Activated CD4-positive, alpha-beta T cell treated with anti-CD3 and anti-CD28 coated beads for 4 hours (primary cell): ENCODE measurements at places on chromosomes 5 and 9.

- DNase-seq: peak; percentile 32
Measured at GRCh38 chr5:140042643-140043507, at the start of gene NRG2. TSS of gene NRG2 (minus strand) at chr5:140043299.

- DNase-seq: no peak
Measured at GRCh38 chr5:1186351-1187233, 14.8 kb upstream of the SLC6A19 start.

- DNase-seq: no peak
Measured at GRCh38 chr5:172973931-172974330, 9.6 kb upstream of the ATP6V0E1 start.

- no peak for DNase-seq
Measured at GRCh38 chr5:72749362-72749997, 67.0 kb upstream of the TNPO1 start.

GRCh38 chr9:77475641-77476473, 172.3 kb downstream of the GNA14 start:
- peak; percentile 15 for DNase-seq
